ENCODE measurements at places on chromosomes 7 and 10.

- no peak for DNase-seq
These were observed 3.9 kb downstream of the FFAR4 start for GRCh38 chr10:93570383-93570782.

DNA sequence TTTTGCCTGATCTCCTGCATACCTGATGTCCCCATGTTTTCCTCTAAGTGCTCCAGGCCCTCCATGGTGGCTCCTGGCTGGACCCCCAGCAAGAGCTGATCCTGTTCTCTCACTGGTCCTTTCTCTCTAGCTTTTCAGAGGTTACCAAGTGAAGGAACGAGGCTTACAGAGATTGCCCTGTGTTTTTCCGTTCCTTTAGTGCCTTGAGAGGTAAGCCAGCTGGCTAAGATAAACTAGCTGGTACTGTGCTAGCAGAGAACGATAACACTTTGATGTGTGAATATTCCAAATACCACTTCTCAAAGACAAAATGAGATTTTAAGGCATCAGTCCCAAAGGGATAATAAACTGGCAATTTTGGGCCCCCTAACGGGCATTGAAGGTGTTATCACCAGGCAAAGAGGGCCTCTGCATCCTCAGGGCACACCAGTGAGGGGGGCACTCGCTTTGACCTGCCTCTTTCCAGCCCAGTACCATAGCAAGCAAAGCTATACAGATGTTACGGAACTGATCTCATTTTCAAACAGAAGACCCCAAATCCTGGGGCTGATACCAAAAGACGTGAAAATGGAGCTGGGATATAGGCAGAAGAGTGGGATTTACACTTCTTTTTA, 8.4 kb upstream of the CCNY start:
- DNase-seq: no peak

DNA sequence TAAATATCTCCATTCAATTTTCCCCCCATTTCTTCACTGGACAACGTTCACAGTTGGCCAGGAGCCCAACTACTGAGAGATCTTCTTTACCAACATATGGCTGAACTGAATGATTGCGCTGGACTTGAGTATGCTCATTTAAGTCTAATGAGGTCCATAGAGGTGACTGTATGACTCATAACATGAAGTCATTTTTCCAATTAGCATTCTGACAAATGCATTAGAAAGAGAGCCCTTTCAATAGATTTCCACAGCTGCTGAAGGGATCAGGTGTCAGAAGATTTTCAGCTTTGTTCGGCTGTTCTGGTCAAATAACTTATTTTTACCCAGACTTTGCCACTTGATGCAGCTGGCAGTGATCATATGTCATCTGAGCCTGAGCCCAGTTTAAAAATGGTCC, 438.0 kb downstream of the ETV1 start:
- no peak for DNase-seq

GRCh38 chr7:158241919-158242318, 345.7 kb downstream of the PTPRN2 start:
- DNase-seq: no peak

- no peak for DNase-seq
These were observed 202.2 kb downstream of the CACNA2D1 start for GRCh38 chr7:82241356-82241755.

GRCh38 chr10:78389419-78389818, 355.8 kb downstream of the RPS24 start:
- no peak for DNase-seq

DNA sequence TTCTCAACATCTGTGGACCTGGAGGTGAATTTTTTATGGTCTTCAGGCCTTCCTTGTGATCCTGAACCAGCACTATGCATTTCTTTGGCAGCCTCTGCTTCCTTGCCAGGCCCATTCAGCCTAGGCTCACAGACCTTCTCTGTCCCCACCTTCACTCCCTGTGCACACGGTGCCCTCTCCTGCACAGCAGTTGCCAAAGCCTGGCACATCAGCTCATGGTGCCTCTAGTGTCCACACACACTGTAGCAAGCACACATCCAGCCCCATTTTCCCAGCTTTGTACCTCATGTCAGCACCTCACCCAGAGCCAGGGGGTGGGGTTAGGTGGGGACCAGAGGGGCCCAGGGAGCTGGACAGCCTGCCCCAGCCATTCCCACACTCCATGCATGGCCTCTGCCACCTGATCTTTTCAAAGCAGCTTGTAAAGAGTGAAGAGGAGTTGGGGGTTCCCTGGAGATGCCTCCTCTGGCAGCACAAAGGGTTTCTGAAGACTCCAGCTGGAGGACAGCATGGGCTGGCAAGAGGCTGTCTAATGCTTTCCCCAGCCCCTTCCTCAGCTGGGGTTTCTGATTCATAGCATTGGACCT, 57.9 kb upstream of the TMEM72 start:
- no peak for DNase-seq

GRCh38 chr10:78555128-78555527, 513.6 kb upstream of the ZMIZ1 start:
- no peak for DNase-seq

DNA sequence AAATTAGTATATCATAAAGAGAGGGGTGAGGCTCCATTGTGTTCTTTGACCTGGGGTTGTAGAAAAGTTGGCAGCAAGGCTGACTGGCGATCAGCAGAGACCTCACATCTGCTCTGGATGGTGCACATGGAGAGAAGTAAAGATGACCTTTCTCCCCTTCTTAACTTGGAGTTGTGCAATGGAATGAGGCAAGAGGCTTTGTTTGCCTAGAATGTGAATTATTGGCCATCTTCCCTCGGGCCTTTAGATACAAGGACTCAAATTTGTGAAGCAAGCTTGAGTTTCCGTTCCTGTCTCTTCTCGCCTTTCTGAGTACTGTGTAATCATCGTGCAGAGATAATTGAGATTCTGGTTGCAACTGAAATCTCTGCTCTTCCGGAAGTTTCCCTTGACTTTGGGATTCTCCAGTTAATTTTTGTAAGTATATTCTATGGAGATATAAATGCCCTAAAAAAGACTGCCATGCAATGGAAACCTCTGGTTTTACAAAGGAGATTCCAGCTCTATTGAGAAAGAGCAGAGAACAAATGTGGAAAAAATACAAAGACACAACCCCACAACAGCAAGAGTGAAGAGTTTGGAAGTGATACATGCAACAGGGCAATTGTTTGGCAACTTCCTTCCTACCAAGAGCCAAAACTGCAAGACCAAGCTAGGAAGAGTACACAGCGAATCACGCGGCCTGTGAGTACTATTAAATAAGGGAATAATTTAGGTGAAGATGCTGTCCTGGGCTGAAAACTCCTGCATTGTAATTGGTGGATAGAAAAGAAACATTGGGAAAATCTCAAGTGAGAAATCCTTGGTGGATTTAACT, 542.3 kb upstream of the NRP1 start:
- DNase-seq: no peak

- DNase-seq: no peak
These were observed 6.4 kb downstream of the NKX2-3 start for GRCh38 chr10:99539120-99539519.

DNA sequence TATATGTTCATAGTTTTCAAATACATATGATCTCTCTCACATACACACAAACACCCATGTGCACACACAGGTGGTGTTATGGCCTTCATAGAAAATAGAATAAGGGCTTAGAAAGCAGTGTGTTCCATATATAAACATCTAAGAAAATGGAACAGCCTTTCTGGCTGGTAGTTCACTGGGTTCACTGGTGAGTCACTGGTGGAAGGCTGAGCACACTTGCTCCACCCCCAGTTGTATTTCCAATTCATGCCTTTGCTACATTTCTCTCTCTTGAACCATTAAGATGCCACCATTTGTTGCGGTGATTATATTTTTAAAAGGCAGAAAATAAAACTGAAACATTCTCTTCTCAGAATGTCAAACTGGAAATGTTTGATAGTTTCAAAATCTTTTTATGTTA, 252.1 kb downstream of the GLI3 start:
- no peak for DNase-seq

GRCh38 chr7:135204341-135204749, 7.0 kb downstream of the WDR91 start:
- no peak for DNase-seq

DNA sequence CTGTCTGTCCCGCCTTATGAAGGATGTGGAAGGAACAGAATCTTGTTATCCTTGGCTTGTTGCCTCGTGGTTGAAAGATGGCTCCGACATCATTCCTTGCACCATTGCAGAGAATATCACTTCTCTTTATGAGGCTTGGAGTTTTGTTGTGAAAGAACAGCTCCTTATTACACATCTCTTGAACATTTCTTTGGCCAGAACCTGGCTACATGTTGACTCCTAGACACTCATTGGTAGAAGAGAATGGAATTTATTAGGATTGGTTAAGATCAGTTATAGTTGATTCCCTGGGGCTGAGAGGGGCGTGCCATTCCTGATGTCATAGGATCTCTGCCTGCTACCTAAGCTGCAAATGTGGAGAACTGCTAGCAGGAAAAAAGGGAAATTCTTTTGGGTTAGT, 180.5 kb upstream of the CTBP2 start:
- DNase-seq: no peak

All from amygdala (tissue), 56 donors.